ENCODE measurements at places on chromosomes 1 and 21.

- peak; percentile 65 for DNase-seq
Observed at GRCh38 chr1:12477936-12478611, 139.9 kb downstream of the DHRS3 start.

DNA sequence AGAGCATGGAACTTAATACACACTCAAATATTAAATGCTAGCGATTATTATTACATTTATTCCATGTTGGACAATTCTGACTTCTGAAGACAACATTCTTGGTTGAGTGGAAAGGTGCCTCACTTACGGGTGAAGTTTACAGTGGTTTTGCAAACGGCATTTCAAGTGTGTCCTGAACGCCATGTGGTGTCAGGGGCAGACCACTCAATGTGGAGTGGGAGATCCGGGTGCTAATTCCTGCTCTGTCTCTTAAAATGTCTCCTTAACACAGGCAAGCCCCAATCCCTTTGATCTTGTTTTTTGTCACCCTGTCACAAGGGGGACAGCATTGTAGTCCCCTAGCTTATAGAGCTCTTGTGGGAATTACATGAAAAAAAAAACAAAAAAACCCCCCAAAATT is 5.6 kb upstream of the TDRD10 start:
- DNase-seq, result no peak

DNA sequence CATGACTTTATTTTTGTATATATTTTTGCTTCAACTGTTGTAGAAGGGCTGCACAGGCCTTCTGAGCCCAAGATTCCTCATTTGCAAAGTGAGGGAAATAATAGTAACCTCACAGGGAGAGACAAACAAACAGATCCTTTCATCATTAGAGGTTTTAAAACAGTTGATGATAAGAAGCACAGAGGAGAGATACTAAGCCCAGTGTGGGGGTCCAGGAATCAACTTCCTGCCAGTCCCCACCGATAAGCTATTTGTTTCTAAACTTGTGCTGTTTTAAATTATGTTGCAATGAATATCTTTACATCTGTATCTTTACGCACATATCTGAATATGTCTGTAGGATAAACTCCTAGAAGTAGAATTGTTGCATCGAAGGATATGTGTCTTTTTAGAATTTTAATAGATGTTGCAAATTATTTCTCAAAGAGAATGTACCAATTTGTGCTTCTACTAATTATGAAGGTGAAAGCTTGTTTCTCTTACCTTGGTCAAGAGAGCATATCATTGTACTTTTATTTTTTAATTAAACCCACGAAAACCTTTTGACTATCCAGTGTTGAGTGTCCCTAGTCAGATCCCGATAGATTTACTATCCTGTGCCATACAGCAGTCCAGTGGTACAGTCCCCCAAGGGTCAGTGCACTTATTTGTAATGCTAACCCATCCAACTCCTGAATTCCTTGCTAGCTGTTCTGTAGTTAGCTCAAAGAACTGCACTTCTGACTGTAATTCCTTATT is 10.8 kb downstream of the FCRLB start:
- DNase-seq, result no peak

GRCh38 chr1:62012836-62013235 is 181.8 kb upstream of the L1TD1 start:
- DNase-seq, result no peak

DNA sequence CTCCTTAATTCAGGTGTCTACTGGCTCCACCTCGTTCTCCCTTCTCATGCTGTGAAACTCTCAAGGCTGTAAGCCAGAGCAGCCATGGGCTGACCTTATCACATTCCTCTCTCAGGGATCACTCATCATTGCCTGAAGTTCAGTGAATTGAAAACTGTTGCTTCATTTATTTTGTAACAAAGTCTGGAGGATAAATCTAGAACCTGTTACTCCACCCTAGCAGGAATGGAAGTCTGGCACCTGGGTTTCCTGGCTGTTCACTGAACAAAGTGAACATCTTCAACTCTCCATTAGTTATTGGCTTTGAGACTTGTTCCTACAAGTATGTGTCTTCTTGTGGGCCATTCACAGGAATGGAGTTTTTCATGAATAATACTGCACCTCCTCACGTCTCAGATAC is 584.1 kb downstream of the PTPRU start:
- no peak for DNase-seq

GRCh38 chr1:107941531-107941930 is 23.4 kb downstream of the VAV3 start:
- DNase-seq, result no peak
